Heart right ventricle (tissue), 16 donors: ENCODE measurements at places on chromosomes 2 and 18. TPM values are rescaled to one million over a fixed set of nuclear protein-coding genes. Genes with fewer than 3 reads are reported as not detected.

Gene HK2
- 3.4 TPM for total RNA-seq

Gene NAT8
- total RNA-seq = not detected

Gene HAAO
- 2.7 TPM for total RNA-seq

Gene ZNF385B
- 0.19 TPM for total RNA-seq

Gene POTEC
- total RNA-seq = not detected

Gene TIGD1
- 1.7 TPM for total RNA-seq

Gene CREG2
- 0.70 TPM for total RNA-seq

Gene RAB31
- total RNA-seq = 17.5 TPM

Gene TUBA3D
- 15.9 TPM for total RNA-seq

Gene GPR35
- 0.63 TPM for total RNA-seq

Gene VRK2
- 26.0 TPM for total RNA-seq

Gene ALPG
- total RNA-seq = not detected

Gene UGT1A10
- total RNA-seq = not detected
